Activated CD4-positive, alpha-beta memory T cell treated with anti-CD3 and anti-CD28 coated beads for 36 hours (primary cell): ENCODE measurements at places on chromosomes 3 and 15.
A peak's percentile ranks its signal among the peaks of the same experiment; 100 is the strongest.

- DNase-seq: no peak
These were observed 65.4 kb downstream of the SSR3 start for GRCh38 chr3:156489462-156489911.

DNA sequence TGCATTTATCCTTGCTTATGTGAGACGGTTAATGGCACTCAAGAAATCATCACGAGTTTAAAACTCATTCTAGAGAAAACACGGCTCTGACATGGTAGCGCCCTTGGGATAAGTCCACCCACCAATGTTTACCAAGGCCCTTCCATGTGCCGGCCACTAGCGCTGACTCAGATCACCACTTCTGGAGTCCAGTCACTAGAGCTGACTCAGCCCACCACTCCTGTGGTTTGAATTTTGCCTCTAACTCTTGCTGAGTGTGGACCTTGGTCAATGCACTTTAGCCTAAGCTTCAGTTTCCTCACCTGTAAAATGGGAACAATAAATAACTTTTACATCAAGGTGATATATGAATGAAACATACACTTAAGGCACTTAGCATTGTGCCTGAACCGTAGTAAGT is 358.4 kb upstream of the PROK2 start:
- DNase-seq: no peak

- no peak for DNase-seq
These were observed 748.5 kb downstream of the ROBO1 start for GRCh38 chr3:79019137-79019923.

DNA sequence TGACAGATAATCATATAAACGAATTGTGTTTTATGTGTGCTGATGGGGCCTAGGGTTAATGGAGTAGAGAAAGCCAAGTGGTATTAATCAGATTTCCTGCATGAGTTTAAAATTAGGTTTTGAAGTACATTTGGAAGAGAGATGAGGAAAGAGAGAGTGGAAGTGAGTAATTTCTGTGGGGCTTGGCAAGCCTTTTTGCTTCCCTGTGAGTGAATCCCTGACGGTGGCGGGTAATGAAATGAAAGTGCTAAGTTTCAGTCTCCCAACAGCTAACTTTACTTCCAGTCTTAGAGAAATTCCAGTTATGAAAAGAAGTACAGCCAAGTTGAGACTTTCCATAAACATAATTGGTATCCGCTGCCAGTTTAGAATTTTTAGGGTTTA is 139.4 kb downstream of the BBX start:
- DNase-seq: peak; percentile 32

GRCh38 chr3:115708540-115708939 is 85.2 kb downstream of the GAP43 start:
- DNase-seq: no peak

DNA sequence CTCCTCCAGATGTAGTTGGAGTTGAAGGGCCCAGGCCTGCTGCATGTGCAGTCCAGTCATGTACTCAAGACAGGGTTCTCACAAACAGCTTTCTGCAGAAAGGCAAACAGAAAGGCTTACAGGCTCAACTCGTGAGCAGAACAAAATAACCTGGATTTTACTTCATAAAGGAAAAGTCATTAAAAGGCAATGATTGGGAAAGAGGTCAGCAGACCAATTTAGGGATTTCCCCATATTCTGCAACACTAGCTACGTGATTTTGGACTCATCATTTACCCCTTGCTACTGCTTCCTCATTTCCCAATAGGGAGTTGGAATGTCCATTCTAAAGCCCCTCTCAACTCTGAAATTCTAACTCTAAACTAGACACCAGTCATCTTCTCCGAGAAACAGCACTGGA is 18.1 kb downstream of the METTL6 start:
- no peak for DNase-seq

GRCh38 chr3:181712553-181713279 is 991 bp downstream of the SOX2 start:
- DNase-seq: no peak

- DNase-seq: no peak
These were observed 36.2 kb upstream of the SLC6A6 start for GRCh38 chr3:14366248-14366647.

GRCh38 chr15:66287461-66288057 is 5.8 kb upstream of the DIS3L start:
- DNase-seq: no peak

GRCh38 chr3:98026425-98027084 is 8.6 kb downstream of the GABRR3 start:
- DNase-seq: no peak

GRCh38 chr3:176296066-176296597 is 901.1 kb downstream of the TBL1XR1 start:
- no peak for DNase-seq

GRCh38 chr15:81001152-81002008 is 657 bp downstream of the TLNRD1 start:
- peak; percentile 64 for DNase-seq

DNA sequence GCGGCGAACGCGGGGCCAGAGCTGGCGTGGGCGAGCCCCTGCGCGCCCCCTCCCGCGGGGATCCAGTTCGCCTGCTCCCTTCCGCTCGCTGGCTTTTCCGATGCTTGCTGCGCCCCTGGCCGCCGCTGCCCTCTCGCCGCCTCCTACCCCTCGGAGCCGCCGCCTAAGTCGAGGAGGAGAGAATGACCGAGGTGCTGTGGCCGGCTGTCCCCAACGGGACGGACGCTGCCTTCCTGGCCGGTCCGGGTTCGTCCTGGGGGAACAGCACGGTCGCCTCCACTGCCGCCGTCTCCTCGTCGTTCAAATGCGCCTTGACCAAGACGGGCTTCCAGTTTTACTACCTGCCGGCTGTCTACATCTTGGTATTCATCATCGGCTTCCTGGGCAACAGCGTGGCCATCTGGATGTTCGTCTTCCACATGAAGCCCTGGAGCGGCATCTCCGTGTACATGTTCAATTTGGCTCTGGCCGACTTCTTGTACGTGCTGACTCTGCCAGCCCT is 721 bp downstream of the P2RY1 start:
- DNase-seq: no peak

DNA sequence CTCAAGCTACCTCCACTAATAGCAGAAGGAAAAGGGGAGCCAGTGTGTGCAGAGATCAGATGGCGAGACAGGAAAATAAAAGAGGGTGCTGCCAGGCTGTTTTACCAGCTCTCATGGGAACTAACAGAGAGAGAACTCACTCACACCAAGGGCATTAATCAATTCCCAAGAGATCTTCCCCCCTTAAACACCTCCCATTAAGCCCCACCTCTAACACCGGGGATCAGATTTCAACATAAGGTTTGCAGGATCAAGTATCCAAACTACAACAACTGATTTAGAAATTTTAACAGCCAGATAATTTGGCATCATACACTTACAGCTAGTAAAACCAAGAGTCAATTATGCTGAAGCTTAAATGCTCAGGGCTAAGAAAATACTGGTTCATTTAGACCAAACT is 18.9 kb downstream of the CD200 start:
- DNase-seq: no peak

DNA sequence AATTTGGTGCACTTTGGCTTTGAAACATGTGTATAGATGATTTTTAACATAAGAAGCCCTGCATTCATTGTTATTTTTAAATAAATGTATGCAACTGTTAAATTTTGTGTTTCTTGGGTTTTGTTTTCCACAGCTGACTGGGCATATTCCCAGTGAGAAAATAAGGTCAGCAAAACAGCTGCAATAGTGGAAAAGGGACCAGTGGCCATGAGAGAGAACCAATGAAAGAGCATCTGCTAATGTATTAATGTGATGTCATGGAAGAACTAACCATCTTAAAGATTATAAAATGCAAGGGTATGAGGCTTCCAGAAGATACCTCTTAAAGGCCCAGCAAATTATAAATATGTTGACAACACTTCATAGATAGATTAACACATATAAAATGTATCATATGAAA is 31.0 kb upstream of the KBTBD12 start:
- no peak for DNase-seq

- no peak for DNase-seq
These were observed 246.0 kb upstream of the NAALADL2 start for GRCh38 chr3:174613173-174613572.

DNA sequence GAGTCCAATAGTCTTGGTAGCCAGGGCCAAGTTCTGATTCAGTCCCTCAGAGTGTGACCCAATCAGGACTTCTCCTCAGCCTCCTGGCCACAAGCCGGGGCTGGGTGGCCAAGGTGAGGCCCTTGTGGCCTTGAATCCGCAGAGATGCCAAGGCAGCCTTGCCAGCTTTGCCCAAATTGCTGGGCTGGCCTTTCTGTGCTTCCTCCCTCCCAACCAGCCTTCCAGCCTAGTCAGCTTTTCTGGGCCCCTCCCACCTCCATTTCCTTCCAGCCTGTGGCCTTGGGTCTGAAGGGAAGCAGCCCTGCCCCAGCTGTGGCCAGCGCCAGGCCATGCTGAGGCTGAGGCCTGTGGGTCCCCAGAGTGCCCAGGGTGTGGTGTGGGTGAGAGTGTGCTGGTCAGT is 34.3 kb upstream of the ANKDD1A start:
- peak; percentile 43 for DNase-seq

DNA sequence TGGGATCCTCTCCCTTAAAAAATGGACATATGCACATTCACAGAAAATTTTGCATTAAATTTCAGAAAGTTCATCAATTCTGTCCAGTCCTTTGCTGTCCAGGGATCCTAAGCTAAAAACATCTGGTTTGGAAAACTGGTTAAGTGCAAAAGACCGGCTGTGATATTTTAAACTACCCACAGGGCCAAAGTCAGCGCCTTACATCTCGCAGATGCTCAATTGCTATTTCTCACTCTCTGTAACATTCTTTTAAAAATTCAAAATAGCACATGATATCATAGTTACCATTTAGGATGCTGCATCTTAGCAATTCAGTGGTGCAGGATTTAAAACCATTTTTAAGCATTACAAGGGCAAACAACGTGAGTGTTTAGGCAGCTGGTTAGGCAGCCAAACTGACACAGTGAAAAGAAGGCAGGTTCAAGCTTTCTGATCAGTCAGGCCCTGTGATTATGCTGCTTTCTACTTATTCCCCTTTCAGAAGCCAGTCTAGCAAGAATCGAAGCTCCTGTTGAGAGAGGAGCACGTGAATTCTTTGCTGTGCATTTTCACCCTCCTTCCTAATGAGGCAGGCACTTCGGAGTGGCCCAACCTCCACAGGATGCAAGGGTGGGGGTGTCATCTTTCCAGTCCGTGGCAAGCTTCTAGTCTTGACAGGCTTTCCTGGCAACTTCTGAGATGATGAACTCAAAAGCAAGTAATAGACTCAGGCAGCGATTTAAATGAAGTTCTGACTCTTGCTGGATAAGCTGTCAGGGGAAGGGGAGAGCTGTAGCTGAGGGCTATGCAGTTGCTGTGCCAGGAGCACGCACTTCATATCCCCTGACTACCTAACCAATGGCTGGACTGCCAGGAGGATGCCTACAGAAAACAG is 8.8 kb downstream of the PRICKLE2 start:
- DNase-seq: no peak

DNA sequence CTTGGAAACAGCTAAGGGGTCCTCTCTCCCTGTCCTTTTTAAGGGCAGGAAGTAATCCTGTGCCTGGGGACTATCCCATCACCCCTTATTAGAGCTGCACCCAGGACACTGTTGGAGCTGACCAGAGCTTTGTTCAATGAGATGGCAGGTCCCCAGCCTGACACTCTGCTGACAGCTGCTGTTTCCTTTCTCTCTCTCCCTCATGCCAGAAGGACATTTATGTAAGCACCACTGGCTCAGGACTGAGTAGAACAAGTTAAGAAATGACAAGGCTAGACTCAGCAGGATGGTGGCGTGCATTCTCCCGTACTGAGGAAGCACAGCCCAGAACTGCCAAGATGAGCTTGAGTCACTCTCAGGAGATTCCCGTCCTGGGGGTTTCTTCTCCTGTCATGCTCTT is 17.3 kb downstream of the GJD2 start:
- no peak for DNase-seq

DNA sequence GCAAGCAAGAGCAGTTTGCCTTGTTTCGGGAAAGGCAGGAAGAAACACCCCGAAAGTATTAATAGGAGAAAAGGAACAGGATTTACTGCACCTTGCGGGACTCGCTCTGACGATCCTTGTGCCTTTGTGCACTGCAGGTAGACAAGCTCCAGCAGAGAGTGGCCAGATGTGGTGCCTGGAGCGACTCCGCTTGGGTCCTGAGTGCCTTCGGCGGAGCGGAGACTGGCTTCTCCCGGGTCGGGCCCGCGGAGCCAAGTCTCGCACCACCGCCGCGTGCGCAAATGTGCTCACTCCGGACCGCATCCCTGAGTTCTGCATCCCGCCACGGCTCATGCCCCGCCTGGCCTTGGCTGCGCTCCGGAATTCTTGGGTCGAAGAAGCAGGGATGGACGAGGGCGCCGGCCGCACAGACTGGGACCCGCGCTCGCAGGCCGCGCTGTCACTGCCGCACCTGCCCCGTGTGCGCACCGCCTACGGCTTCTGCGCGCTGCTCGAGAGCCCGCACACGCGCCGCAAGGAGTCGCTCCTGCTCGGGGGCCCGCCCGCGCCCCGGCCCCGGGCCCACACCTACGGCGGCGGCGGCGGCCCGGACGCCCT is 769 bp downstream of the C2CD4A start:
- peak; percentile 32 for DNase-seq

DNA sequence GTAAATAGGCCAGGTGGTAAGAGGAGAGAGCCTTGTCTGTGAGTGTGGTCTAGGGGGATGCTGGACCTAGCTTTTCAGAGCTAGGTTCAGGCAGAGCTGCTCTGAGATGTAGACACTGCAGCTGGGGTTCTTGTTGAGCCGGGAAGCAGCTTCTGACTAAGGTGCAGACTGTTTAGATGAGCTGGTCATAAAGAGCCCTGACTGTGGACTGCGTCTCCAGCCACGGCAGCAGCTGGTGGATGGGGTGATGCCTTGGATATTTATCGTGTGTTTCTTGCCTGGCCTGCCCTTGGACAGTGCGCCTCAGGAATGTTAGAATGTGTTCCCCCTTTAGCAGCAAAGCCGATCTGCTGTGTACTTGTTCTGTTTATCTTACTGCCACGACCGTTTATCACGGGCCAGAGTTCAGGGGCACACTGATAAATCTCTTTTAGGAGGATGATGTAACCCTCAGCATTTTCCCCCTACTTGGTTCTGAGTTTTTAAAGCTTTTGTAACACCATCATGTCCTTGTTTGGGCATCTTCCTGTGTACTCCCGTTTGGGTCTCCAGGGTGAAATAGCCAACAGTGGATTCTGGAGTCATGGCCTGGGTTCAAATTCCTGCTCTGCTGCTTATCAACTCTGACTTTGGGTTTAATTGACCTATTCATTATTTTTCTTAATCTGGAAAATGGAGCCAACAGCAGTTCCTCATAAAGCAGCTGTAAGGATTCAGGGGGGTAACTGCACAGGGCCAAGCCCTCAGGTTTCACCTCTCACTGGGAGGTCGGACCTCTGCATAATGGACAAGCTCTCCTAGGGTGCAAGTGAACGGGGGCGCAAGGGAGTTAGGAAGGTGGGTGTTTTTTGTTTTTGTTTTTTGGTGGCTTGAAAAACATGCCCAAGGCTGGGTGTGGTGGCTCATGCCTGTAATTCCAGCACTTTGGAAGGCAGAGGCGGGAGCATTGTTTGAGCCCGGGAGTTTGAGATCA is 51.4 kb downstream of the FLNB start:
- no peak for DNase-seq

DNA sequence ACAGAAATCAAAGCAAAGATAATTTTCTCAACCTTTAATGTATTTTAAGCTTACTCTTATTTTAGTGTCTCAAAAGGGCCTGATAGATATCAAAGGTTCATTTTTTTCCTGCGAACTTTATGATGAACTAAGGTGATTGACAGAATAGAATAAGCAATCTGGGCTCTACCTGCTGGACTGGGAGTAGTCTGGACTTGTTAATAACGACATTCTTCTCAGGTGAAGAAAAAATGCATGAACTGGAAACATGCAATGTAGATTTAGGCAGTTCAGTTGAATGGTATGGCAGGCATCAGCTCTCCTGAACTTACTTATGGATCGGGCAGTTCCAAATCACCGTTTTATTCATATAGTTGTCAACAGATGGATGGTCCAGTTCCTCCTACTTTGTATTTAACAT is 189.7 kb upstream of the ZBTB20 start:
- DNase-seq: no peak
